Substantia nigra (tissue), 51 donors: ENCODE measurements at places on chromosomes 16 and 17.

- DNase-seq = peak; percentile 29
Observed at GRCh38 chr16:1097800-1098199, 1.8 kb upstream of the C1QTNF8 start.

- DNase-seq = no peak
Observed at GRCh38 chr16:83138976-83139690, 512.4 kb downstream of the CDH13 start.

- no peak for DNase-seq
Observed at GRCh38 chr17:46983782-46984181, 4.7 kb upstream of the RPRML start.

- DNase-seq = no peak
Observed at GRCh38 chr16:819336-820043, 19.0 kb upstream of the GNG13 start.

DNA sequence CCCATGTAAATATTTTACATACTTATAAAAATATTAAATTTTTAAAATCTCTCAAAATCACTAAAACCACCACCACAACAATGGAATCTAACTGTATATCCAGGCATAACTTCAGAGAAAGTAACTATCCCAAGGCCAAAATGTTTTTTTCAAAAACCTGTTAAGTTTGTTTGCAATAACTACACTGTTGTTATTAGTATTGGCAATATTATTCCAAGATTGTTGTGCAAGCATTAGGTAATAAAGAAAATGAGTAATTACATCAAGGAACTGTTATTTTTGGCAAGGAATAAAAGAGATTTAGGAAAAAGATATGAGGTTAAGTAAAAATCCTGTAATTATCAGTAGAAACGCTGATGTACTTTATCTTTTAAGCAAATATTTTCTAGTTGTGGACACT is 3.4 kb upstream of the KRTAP4-12 start:
- DNase-seq = no peak

DNA sequence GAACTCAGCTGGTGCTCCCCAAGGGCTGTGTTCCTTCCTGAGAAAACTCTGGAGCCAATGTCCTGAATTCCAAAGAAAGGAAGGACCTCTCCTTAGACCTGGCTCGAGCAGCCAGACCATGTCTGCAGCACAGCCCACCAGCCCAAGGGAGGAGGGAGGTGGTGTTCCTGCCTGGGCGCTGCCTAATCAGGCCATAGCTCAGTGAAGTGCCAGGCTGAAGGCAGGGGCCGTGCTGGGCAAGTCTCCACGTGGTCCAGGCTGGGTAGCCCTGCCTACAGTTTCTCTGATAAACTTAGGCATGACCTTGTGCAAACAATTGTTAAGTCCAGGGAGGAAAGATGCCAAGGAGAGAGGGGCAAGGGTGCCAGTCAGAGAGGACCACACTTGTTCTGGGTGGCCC is 76.8 kb downstream of the MPRIP start:
- DNase-seq = no peak

DNA sequence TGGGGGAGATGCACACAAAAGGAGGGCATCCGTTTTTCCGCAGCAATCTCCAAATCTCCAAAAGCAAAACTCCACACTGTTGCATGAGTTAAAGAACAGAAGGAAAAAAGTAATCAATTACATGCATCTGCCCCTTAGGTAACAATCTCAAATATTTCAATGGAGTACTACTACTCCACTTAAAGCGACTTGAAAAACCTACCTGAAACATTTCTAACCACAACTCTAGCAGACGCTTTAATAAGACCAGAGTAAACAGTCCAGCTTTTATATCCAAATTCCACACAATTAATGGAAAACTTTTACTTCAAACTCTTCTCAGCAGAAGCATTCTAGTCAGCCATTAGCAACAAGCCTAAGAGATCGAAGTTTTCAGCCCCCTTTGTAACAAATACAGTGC is 29.9 kb downstream of the AP1G1 start:
- DNase-seq = no peak

DNA sequence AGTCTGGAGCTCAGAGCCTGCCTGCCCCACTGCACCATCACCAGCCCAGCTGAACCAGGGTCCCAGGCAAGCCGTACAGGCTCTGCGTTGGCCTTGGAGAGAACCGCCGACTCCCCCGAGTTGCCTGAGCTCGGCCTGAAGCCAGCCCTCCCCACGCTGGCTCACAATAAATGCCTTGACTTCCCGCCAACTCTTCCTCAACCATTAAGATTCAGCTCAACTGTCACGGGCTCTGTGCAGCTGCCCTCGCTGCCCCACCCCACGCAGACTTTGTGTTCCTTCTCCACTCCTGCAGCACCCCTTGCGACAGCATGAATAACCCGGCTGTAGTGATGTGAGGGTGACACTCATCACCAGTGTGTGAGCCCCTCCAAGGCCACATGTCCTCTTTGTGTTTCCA is 4.8 kb upstream of the QPRT start:
- peak; percentile 74 for DNase-seq

GRCh38 chr16:79966226-79966625 is 365.7 kb upstream of the MAF start:
- DNase-seq = no peak

DNA sequence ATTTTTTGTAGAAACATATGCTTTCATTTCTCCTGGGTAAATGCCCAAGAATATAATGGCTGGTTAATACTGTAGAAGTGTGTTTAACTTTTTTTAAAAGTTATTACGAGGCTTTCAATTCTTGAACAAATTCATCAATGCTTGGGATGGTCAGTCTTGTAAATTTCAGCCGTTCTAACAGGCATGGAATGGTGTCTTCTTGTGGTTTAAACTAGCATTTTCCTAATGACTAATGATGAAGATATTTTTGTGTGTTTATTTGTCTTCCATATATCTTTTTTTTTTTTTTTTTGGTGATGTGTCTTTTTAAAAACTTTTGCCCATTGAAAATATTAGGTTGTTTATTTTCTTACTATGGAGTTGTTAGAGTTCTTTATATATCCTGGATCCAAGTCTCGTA is 67.1 kb downstream of the MGAT5B start:
- DNase-seq = no peak

- DNase-seq = no peak
Observed at GRCh38 chr17:57562184-57562698, 182.9 kb downstream of the CCDC182 start.

GRCh38 chr17:49490276-49490675 is 4.8 kb upstream of the NGFR start:
- no peak for DNase-seq

DNA sequence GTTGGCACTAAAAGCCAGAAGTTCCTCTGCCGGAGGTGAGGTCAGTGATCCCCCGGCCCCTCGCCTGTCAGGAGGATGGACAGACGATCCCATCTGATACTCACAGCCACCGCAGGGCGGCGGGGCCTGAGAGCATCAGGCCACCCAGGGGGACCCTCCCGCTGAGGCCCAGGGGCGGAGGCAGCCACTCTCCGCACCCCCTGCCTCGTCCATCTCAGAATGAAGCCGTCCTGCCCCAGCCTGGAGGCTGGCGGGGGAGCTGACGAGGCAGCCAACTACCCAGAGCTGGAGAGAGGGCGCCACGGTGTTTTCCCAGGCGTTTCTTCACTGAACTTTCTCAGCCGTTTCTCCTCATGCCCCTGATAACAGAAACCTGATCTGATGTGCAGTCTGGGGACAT is 22.6 kb downstream of the TPSD1 start:
- no peak for DNase-seq

DNA sequence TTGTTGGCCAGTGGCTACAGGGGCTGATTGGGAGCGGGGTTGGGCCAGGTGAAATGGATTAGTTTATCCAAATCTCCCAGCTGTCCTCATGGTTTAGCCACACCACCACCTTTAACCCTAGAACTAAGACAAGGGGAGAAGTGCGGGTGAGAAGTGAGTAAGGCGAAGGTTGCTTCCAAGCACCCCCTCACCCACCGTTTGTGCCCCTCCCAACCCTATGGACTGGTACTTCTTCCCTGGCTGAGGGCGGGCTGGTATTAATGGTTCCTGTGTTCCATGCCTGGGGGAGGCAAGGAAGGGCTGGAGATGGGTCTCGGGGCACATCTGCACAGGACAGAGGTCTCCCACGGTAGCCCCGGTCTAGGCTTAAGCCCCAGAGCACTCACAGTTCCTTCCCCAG is 25.1 kb downstream of the NT5M start:
- no peak for DNase-seq

DNA sequence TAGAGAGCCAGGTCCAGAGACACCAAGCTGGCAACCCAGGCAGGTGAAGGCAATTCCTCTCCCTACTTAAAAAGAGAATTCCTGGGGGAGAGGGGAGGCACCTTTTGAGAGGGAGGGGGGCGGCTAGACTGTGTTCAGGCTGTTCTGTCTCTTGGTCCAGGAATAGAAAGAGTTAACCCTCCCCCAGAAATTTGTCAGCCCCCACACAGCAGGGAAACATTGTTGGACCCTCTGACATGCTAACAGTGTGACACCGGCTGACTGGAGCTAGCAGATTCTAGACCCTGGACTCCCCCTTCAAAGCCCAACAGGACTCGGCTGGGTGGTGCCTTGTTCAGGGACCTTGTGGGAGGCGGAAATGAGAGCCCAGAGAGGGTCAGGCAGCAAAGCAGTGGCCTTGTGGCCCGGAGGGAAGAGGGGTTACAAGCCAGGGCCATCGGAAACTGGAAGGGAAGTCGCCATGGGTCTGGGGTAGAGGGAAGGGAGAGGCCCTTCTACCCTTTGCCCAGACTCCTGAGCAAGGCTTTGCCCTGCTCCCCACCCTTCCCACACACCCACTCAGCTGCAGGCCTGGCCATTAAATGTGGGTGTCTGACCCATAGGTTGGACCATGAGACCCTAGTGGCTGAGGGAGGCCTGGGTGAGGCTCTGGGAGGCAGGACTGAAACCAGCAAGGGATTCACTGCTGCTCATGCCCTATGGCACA is 44.6 kb downstream of the RAI1 start:
- no peak for DNase-seq

DNA sequence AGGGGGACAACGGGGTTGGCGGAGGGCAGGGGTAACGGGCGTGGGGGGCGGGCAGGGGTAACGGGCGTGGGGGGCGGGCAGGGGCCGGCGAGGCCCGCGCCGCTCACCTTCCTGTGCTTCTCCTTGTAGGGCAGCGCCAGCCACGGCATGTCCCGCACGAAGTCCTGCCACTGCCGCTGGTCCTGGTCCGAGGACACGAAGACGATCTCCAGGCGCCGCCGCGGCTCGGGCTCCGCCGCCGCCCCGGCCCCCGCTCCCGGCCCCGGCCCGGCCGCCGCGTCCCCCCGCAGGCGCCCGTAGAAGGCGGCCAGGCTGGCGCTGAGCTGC is 401 bp downstream of the NXN start:
- no peak for DNase-seq

GRCh38 chr16:28898266-28898665 is 20.0 kb downstream of the ATP2A1 start:
- no peak for DNase-seq

DNA sequence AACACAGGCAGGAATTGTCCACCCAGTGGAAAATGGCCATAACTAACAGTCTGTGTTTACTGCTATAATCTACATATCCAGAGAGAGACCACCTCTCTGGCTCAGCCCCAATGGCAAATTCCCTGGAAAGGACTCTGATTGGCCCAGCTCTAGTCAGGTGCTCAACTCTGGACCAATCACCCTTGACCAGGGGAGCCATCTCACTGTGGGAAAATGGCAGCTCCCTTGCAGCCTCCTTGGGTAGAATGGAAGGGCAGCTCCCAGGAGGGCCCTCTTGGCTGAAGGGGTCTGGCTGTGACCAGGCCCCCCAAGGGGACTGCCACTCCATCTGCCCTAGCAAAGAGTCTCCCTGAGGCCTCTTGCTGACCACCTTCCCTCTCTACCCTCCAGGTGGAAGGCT is 3.1 kb downstream of the ALOX15B start:
- DNase-seq = no peak

DNA sequence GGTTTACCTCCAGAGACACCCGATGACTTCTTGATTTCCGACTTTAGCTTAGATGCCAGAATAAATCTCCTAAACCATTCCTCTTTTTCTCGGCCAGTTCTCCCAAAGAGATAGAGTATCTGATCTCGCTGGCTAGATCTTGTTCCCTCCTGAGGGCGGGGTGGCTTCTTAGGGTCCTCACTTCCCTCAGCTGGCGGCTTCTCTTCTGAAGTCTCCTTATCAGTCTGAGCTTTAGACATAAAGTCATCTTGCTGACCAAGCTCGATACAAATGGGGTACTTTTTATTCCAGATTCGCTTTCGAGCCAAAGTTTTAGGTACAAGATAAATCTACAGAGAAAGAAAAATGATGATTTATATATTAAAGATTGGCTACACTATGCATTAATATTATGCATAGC is 63.6 kb upstream of the ERN1 start:
- no peak for DNase-seq

DNA sequence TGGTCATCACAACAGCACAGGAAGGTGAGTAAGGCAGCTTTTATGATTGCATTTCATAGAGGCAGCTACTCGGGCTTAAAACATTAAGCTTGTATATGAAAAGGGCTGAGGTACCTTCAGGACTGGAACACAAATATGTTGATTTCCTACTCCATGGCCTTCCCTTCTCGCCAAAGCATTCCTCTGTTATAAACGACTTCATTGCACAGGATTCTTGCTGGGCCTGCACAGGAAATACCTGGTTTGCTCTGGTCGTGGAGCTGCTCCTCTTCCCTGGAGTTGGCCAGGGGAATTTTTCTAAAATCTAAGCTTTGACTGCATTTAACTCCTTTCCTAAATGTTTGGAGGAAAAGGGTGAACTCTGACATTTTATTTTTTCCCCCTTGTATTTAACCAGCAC is 49.0 kb downstream of the CHD9 start:
- DNase-seq = no peak

- DNase-seq = no peak
Observed at GRCh38 chr16:70377782-70378181, 31.1 kb downstream of the DDX19A start.

DNA sequence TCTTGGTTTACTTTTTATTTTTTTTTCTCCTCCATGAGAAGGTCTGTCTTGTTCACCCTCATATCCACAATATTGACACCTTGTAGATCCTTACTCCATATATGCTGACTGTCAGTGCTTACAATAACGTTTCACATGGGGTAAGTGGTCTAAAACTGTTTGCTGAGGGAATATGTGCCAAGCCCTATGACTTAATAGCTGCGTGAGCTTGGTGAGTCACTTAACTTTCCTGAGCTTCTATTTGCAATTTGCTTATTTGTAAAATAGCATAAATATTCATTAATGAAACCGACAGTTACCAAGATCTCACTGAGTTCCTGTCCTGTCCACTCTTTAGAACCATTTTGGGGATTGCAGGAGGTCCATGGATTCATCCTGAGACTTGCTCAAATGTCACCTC is 190.7 kb downstream of the CCT6B start:
- no peak for DNase-seq

- DNase-seq = no peak
Observed at GRCh38 chr17:3335876-3336275, 37.7 kb upstream of the OR3A1 start.
